ENCODE measurements at places on chromosomes 1 and 21. TPM values are rescaled to one million over a fixed set of nuclear protein-coding genes. Genes with fewer than 3 reads are reported as not detected.

LCE1C gene
- total RNA-seq = not detected

NR5A2 gene
- not detected for total RNA-seq

C1orf232 gene
- not detected for total RNA-seq

KRTAP10-11 gene
- not detected for total RNA-seq

HRNR gene
- total RNA-seq = not detected

GPR161 gene
- total RNA-seq = 0.46 TPM

VCAM1 gene
- total RNA-seq = 2.4 TPM

OVAAL gene
- total RNA-seq = not detected

DNASE2B gene
- not detected for total RNA-seq

AMY1C gene
- total RNA-seq = not detected

RAP1A gene
- total RNA-seq = 245 TPM

CR1 gene
- 0.08 TPM for total RNA-seq

C8A gene
- total RNA-seq = not detected

MTARC1 gene
- total RNA-seq = not detected

CD52 gene
- total RNA-seq = 254 TPM

PFKFB2 gene
- total RNA-seq = 3.6 TPM

AQP10 gene
- not detected for total RNA-seq

HOOK1 gene
- total RNA-seq = 4.7 TPM

FMO2 gene
- total RNA-seq = not detected

TTLL7 gene
- total RNA-seq = 1.8 TPM

KCNJ10 gene
- total RNA-seq = not detected

HSD3B1 gene
- not detected for total RNA-seq

POTED gene
- total RNA-seq = not detected

NTNG1 gene
- total RNA-seq = 0.50 TPM

MXRA8 gene
- total RNA-seq = 0.29 TPM

ELAPOR1 gene
- total RNA-seq = 14.8 TPM

RIPK4 gene
- 0.21 TPM for total RNA-seq

PHLDA3 gene
- 9.7 TPM for total RNA-seq

S100A14 gene
- total RNA-seq = not detected

TMEM82 gene
- not detected for total RNA-seq

CASZ1 gene
- total RNA-seq = 2.4 TPM

MFN2 gene
- total RNA-seq = 85.9 TPM

C8B gene
- not detected for total RNA-seq

NEK2 gene
- total RNA-seq = 17.2 TPM

OR2T33 gene
- not detected for total RNA-seq

RPS27 gene
- total RNA-seq = 1,580 TPM

TPTE gene
- not detected for total RNA-seq

CFAP298 gene
- total RNA-seq = 49.7 TPM

B3GALT5 gene
- total RNA-seq = not detected
